ENCODE measurements at places on chromosomes 4 and X. TPM values are rescaled to one million over a fixed set of nuclear protein-coding genes. Genes with fewer than 3 reads are reported as not detected.

The AFM gene
- not detected for total RNA-seq

DNA sequence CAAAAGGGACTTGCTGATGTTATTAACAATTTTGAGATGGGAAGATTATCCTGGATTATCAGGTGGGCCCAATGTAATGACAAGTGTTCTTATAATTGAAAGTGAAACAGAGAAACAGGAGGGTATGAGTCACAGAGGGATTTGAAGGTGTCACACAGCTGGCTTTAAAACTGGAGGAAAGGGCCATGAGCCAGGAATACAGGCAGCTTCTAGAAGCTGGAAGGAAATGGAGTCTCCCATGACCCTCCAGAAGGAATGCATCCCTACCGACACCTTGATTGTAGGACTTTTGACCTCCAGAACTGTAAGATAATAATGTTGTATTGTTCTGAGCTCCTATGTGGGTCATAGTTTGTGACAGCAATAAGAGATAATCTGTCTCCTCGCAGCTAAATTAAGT is 98.0 kb upstream of the STIM2 start:
- H3K36me3 ChIP-seq = no peaks in the 10 kb centered on the region
- no peak overlapping the region for H3K4me3 ChIP-seq

GRCh38 chr4:179331362-179331761 is 1889.1 kb upstream of the AGA start:
- H3K27ac ChIP-seq = no peak overlapping the region
- no peak overlapping the region for H3K4me3 ChIP-seq
- no peaks in the 10 kb centered on the region for H3K4me1 ChIP-seq
- no peaks in the 10 kb centered on the region for H3K36me3 ChIP-seq

DNA sequence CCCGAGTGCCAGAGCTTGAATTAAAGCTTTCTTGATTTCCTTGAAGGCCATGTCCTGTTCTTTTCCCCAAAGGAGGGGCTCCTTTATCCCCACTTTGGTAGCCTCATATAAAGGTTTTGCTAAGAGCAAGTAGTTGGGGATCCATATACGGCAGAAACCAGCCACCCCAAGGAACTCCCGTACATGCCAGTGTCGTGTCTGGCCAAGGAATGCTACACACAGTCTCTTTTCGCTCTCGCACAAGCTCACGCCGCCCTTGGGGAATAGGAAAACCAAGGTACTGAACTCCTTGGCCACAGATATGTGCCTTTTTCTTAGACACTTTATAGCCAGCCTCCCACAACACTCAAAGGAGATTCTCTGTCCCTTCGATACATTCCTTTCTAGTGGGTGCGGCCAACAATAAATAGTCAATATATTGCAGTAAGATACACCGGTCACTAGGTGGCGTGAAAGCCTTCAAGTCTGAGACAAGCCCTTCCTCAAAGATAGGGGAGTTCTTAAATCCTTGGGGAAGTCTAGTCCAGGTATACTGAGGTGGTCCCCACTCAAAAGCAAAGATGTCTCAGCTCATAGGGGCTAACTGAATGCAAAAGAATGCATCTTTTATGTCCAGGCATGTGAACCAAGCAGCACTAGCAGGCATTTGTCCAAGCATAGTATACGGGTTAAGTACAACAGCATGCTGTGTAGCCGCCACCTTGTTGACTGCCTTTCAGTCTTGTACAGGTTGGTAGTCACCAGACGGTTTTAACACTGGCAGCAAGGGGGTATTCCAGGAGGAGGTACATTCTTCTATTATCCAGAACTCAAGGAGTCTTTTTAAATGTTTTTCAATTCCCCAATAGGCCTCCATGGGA is 57.8 kb upstream of the XAGE1B start:
- no peaks in the 10 kb centered on the region for H3K36me3 ChIP-seq
- H3K4me1 ChIP-seq = no peaks in the 10 kb centered on the region
- H3K27ac ChIP-seq = no peak overlapping the region
- H3K4me3 ChIP-seq = no peak overlapping the region

DNA sequence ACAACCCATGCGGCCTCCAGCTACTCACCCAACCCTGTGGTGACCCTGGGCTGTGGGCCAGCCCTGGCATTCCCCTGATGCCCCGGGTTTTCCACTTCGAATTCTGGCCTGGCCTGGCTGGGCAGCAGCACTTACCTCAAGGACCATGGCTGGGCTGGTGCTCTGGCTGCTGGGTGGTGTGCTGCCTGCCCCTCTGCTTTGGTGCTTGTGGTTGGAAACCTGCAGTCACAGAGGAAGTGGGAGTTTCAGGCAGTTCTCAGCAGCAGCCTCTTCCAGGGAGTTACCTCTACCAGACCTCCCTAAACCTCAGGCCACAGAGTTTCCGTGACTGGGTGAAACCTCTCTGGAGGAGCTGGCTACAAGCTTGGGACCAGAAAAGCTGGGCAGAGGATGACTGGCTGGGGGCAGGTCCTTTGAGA is at the start of gene CXCR3:
TSS of gene CXCR3 (minus strand) at position 209 of the 419 bp plus-strand sequence. CDS start at position 147, 62 bp downstream.
- no peaks in the 10 kb centered on the region for H3K27me3 ChIP-seq
- no peaks in the 10 kb centered on the region for H3K36me3 ChIP-seq
- H3K4me1 ChIP-seq = peaks cover 30% of the 10 kb centered on the region

DNA sequence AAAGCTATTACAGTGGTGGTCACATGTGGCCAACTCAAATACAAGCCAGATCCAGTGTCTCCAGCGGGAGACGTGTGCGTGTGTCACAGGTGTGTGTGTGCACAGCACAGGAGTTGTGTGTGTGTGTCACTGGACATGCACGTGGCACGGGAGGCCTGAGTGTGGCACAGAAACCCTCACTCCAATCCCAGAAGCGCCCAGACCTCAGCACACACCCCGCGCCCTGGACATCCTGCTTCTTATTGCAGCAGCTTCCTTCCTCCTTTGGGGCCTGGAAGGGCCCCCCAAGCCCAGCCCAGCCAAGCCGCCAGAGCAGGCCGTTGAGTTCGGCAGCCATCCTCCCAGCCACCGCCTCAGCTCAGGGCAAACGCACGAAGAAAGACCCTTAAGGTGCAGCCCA is 37.9 kb downstream of the ACOX3 start:
- no peak overlapping the region for H3K4me3 ChIP-seq
- peaks cover 24% of the 10 kb centered on the region for H3K4me1 ChIP-seq
- peak; percentile 25 for DNase-seq
- no peaks in the 10 kb centered on the region for H3K27me3 ChIP-seq

All from thyroid gland (tissue), 4 donors.